ENCODE measurements at places on chromosomes 3 and 15.

- no peak for DNase-seq
Observed at GRCh38 chr3:115822579-115822978, 199.3 kb downstream of the GAP43 start.

DNA sequence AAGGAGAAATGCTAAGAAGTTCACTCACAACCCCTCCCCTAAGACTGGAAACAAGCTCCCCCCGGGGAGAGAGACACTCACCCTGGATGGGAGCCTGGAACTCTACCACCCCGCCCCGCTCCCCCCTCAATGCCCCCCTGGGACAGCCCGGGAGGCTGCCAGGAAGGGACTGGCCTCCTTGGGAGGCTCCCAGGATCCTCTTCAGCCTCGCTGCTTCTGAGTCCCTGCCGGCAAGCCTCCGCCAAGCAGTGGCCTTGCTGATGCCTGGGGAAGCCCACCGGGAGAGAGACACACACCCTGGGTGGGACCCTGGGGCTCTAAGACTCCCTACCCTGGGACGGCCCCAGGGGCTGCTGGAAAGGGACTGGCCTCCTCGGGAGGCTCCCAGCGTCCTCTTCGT, 33.4 kb downstream of the CPEB1 start:
- DNase-seq, result no peak

GRCh38 chr15:48667701-48668100, 22.2 kb upstream of the FBN1 start:
- DNase-seq, result no peak

- DNase-seq, result no peak
Observed at GRCh38 chr3:149414557-149415231, 37.2 kb upstream of the TM4SF1 start.

Data from hematopoietic multipotent progenitor cell treated with erythropoietin and hydrocortisone succinate and interleukin-3 and kit ligand, for 4 days (in vitro differentiated cells).